ENCODE measurements at places on chromosomes 7 and 10. TPM values are rescaled to one million over a fixed set of nuclear protein-coding genes. Genes with fewer than 3 reads are reported as not detected.

- DNase-seq = no peak
Measured at GRCh38 chr10:14173706-14174594, 156.8 kb downstream of the FRMD4A start.

DNA sequence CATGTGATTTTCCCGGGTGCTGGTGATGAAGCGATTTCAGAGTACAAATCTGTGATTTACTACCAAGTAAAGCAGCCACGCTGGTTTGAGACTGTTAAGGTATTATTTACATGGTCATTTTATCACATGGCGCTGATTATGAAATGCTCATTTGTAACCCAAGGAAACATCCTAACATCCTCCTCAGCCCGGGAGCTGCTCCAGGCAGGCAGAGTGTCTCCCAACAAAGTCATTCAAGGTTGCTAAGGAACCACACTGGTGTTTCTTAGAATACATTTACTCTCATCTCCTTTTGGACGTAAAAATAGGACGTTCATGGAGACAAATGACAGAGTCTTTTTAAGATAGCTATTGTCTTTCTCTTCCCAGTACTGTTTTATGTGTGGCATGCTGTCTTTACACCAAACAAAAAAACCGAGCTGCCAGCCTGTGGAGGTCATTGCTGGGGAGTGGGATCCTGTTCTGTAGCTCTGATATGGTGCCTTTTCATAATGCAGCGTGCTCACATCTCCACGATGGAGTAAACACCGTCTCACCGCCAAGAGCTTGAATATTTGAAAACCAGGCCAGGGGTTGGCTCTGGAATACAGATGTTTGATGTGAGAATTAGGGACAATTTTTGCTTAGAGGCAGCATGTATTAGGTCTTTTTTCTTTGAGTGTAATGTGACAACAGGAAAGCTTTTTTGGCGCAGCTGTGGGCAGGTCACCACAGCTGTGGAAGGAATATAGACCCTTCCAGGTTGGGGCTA, 119.6 kb downstream of the DOCK1 start:
- DNase-seq = no peak

GRCh38 chr7:74057987-74058386, 25.6 kb upstream of the LIMK1 start:
- no peak for DNase-seq

DNA sequence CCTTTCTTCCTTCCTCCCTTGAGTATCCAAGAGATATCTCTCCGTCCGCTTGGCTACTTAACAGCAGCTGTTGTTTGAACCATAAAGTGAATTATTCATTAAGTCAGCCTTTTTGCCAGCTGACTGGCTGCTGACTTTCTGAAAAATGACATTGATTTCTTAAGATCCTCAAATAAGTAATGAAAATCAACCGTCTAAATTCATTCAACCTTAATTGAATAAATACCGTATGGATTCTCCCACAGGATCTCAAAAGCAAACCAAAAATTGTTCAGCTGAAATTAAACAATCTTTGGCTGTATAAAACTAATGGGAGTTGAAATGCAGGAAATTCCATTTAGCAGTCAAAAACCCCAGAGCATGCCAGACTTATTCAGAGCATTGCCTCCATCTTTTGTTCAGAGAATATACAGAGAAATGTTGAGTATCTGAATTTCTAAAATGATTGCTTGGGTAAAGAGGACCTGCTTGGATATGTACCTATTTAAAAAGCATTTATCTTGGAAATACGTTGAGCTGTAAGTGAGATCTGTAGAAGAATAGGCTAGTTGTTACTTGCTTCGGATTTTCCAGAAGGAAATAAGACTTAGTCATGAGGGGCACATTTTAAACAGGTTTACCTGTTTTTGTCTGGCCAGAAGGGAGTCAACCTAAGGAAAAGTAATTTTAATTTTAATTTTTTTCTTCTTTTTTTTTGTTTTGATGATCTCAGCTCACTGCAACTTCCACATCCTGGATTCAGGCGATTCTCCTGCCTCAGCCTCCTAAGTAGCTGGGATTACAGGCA, 136.2 kb downstream of the PLXDC2 start:
- no peak for DNase-seq

GRCh38 chr7:2157473-2158279, 75.1 kb downstream of the MAD1L1 start:
- DNase-seq = peak; percentile 79

DNA sequence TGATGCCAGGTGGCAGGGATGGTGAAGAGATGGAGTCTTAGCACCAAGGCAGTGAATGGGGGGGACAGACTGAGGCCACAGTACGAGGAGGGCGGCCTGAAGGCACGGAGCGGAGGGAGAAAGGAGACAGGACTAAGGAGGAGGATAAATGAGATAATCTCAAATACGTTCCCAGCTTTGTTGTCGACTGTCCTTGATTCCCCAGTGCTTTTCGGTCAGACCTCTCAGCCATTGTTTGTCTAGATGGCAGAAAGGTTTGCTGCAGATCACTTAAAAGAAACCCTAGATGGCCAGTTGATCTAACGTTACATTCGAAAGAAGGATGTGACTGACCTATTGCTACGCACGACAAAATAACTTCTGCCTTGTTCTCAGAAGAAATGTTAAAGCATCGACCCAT, 479.0 kb downstream of the GATA3 start:
- no peak for DNase-seq

GRCh38 chr10:11113156-11113555, 95.5 kb downstream of the CELF2 start:
- no peak for DNase-seq

GRCh38 chr10:6348096-6348874, 145.6 kb downstream of the PFKFB3 start:
- peak; percentile 69 for DNase-seq

DNA sequence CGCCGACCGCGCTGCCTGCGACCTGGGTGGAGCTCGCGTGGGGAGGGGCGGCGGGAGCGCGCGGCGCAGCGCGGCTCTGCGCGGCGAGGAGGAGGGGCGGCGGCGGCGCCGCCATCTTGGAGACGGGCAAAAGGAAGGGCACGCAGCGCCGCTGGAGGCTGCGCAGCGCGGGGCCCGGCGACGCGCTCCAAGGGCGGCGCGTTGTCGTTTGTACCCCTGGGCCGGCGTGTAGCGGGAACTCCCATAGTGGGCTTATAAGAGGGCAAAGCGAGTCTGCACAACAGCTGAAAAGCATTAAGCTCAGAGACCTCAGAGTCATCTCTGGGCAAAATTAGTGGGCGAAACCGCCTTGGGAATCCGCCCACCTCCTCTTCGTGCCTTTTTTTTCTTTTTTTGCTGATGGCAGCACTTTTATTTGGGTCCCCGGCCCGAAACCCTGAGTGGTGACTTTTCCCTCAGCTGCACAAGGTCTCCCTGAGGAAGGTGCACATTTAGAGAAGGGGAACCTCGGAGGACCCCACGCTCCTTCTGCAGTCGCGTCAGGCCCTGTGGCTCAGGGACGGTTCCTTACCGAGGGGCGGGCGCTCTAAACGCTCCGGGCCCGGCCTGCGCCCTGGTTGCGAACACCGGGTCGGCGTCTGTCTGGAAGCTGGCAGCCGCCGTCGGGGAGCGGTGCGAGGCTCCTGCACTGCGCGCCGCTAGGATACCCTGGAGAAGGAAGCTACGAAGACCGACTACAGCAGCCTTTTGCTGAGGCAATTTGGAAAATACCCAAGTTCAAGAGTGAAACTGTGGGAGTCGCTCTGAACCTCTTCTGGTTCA, 428 bp upstream of the MCMBP start:
- DNase-seq = peak; percentile 91

DNA sequence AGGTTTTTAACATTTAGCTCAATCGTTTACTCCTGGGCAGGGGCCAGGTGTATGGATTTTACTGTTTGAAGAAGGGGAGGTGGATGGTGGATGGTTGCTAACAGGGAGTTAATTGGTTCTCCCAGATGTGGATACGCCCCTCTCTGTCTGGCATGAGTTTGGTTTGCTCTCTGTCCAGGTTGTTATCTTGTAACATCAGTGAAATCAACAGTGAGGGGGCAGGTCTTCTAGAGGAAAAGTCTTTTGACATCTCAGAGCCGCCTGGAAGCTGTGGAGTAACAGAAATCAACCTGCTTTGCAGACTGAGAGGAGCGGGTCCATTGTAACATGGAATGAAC, 243.4 kb downstream of the MGMT start:
- no peak for DNase-seq

DNA sequence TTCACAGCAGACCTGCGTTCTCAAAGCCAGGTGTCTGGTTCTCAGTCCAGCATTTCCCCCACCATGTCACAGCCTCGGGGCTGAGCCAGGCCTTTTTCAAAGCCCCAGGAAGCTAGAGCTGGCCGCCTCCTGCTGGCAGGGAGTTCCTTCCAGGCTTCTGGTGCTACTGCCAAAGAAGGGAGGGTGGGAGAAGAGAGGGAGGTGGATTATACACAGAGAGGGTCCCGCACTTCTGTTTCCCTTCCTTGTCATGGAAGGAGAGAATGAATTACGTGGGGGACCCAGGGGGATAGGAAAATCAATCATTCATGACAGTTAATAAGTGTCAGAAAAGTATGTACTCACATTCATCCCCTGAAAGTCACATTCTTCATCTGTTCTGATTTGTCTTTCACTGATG, 600 bp upstream of the LGI1 start:
- no peak for DNase-seq

DNA sequence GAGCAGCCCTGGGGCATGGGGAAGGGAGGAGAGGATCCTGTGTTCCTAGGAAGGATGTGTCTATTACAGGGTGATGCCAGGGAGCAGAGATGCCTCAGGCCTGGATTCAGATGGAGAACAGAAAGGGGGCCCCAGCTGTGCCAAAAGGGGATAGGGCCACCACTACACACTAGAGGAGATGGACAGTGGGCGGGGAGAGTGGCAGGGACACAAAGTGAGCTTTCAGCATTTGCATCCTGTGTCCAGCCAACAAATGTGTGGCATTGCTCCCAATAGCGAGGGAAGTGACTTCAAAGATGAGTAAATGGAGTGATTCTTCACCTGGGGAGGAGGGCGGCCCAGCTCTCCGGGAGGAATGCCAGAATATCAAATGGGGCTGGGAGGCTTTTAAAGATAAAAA, 64.9 kb upstream of the WAPL start:
- DNase-seq = no peak

DNA sequence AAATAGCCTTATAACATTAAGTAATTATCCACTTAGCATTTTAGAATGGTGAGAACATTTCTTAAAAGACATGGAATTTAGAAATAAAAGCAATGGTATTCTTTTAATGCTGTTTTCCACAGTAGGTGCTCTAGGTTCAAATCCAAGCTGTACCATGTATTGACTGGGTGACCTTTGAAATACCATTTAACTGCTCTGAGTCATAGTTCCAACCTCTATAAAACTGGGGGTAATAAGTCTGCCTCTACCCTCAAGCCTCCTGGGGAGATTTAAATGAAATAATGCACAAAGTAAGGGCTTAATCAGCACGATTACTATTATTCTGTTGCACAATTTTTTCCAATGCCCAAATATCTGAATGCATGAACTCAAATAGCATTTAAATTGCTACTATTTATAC, 236.4 kb upstream of the CCDC6 start:
- DNase-seq = no peak

DNA sequence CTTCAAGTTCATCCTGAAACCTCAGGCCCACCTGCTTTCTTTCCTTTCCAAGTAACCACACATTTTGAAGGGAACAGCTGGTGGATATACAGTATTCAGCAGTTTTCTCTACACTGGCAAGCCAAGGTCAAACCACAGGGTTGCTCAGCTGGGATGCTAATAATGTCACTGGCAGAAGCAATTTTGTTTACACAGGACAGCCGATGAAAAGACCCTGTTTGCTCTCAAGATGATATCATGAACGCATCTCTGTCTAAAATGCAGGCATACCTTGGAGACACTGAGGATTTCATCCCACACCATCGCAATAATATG, 186.2 kb downstream of the USP6NL start:
- DNase-seq = no peak

DNA sequence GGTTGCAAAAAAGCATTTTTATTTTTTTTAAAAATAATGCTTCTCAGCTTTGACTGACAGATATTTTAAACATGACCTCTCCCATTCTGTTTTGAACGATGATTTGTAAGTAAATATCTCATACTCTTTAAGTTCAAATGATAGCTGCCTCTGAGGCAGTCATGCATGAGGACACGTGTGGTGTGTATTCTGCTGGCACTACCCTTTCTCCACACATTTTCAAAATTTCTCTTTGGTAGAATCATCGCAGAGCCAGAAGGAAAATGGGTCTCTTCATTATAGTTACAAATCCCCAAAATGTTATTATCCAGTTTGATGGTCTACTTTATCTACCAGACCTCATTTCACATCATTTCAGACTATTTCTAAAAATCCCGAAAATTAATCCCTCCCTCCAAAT, 55.1 kb downstream of the FZD1 start:
- no peak for DNase-seq

GRCh38 chr10:122655524-122656307, 43.9 kb downstream of the C10orf120 start:
- DNase-seq = no peak

DNA sequence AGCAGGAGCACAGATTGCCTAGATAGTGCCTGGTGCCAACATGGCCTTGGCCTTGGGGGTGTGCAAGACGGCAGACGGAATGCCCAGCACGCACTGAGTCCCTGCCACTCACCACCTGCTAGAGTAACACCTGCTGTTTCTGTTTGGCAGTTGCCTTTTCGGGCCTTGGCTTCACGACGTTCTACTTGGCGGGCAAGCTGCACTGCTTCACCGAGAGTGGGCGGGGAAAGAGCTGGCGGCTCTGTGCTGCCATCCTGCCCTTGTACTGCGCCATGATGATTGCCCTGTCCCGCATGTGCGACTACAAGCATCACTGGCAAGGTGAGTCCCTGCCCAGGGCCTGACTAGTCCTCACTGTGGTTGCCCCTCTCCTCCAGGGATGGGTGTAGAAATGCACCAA, 118.0 kb downstream of the PLPP4 start:
- DNase-seq = no peak

GRCh38 chr7:74515276-74515675, 61.6 kb downstream of the GTF2IRD1 start:
- no peak for DNase-seq

DNA sequence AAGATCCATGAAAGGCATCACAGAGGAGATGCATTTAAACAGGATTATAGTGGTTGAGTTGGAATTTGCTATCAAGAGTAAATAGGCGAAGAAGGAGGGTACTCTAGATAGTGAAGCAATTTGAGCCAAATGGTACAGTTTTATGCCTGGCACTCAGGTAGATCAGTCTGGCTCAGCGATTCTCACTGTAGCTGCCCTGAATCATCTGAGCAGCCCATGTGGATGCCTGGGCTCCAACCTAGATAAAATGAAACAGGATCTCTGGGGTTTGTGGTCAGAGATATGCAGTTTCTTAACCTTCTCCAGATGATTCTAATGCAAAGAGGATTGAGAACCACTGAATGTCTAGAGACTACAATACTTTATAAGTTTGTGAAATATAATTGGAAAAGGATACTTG, 282.0 kb upstream of the FZD1 start:
- DNase-seq = no peak

GRCh38 chr10:15069230-15069629, 19.3 kb downstream of the ACBD7 start:
- DNase-seq = no peak

GRCh38 chr7:123916240-123916724, 8.8 kb upstream of the SPAM1 start:
- DNase-seq = peak; percentile 72

GRCh38 chr10:101055411-101055810, 6.4 kb upstream of the KAZALD1 start:
- DNase-seq = no peak

The CUZD1 gene
- not detected for total RNA-seq

The GPRIN2 gene
- total RNA-seq = 6.3 TPM

The HTR5A gene
- total RNA-seq = not detected

The ANXA11 gene
- total RNA-seq = 170 TPM

The ACTR1A gene
- total RNA-seq = 94.4 TPM

The OR2A42 gene
- total RNA-seq = not detected

The C10orf67 gene
- 0.14 TPM for total RNA-seq

The VWDE gene
- total RNA-seq = 4.1 TPM

Data from Caki2 (cell line).